ENCODE measurements at places on chromosomes 12 and 14. TPM values are rescaled to one million over a fixed set of nuclear protein-coding genes. Genes with fewer than 3 reads are reported as not detected.

GRCh38 chr12:99957866-99958466 lies 26.8 kb downstream of the ANKS1B start:
- DNase-seq, result no peak

DNA sequence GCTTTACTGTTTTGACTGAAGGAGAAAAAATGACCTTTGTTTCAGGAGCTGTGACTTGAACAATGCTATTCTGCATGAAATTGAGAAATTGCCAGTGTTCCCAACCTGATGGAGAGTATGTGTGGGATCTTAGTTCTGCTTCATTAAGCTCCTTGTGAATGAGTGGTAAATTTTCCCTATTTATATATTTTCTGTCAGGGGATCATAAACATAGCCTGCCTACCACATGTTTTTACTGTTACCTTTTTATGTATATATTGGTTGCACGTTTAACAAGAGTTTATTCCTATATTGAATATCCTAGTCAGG lies 271.7 kb downstream of the PDZRN4 start:
- no peak for DNase-seq

GRCh38 chr12:103546959-103547358 lies 40.1 kb upstream of the STAB2 start:
- DNase-seq, result no peak

DNA sequence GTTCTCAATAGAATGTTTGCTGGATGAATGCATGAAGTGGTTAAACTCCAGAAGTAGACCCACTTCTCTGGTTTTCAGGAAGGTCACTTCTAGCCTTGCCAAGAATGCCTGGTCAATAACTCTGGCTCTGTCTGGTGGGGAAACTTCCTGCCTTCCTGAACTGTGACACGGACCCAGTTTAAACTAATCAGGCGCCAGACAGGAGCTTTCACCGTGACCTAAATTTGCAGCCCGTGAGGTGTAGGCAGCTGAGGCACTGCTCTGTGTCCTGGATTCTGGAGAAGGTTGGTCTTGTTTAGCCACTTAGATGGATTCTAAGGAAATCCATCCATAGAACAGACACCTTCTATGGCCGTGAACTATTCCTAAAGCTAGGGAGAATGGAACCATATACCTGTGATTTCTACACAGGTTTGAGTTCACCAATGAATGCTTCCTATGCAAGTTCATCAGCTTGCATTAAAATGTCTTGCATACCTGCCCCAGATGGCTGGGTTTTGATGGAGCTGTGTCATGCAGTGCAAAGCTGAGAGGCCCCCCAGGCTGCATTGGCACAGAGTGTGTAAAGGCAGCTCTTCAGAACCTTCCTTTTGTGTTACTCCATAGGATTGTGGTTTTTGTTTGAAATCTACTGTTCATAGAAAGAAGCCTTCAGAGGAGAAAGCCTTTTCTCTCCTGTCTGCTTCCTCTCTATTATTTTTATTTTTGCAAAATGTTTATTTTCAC lies 4.4 kb downstream of the CHST11 start:
- no peak for DNase-seq

- DNase-seq, result peak; percentile 74
Observed at GRCh38 chr14:72812292-72812851, 81.5 kb downstream of the DPF3 start.

The LLPH gene
- 28.7 TPM for polyA plus RNA-seq

The KCNMB4 gene
- polyA plus RNA-seq, result 5.6 TPM

The SPIC gene
- not detected for polyA plus RNA-seq
